ENCODE measurements at places on chromosomes 5 and 9. TPM values are rescaled to one million over a fixed set of nuclear protein-coding genes. Genes with fewer than 3 reads are reported as not detected.
A peak's percentile ranks its signal among the peaks of the same experiment; 100 is the strongest.

DNA sequence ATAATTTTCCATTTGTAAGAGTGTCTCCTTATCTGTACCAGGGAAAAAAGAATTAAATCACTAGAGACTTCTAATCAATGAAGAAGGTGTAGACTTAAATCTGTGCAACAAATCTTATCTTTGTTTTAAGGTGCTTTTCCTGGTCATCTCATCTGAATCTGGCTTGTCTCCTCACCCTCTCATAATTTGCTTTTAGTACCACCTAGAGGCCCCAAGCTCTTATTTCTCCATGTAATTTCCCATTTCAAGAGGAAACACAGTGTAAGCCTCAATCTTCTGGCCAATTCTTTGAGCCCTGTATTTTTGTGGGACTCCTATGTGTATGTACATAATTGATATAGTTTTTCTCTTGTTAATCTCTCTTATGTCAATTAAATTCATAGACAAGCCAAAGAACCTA, 1975.3 kb upstream of the CDH6 start:
- no peak for DNase-seq

DNA sequence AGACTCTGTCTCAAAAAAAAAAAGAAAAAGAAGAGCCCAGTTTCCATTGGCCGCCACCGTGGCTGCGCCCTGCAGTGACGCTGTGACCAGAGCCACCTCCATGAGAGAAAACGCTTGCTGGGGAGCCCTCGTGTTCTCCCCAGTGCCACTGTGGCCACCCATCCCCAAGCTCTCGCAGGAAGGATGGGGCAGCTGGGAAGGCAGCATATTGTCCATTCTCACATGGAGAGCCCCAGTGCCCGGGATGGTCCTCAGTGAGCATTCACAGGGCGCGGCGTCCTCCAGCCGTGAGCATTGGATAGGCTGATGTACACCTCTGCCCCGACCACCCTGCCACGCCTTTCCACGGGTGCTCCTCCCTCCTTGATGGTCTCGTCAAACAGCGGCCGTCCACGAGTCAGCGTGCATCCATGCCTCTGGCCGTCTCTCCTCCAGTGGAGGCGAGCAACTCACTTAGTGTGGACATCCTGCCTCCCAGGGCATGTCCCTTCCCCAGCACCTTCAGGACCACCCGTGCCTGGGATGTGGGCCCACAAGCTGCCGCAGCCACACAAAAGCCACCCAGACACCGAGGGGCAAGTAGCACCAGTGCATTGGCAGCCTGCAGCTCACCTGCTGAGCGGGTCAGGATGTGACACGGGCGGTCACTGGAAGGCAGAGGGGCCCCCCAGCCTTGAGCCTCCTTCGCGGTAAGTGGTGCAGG, 23.4 kb upstream of the SLC6A19 start:
- DNase-seq: no peak

- peak; percentile 67 for DNase-seq
Observed at GRCh38 chr9:4762886-4763541, 22.0 kb upstream of the AK3 start.

GRCh38 chr5:8471581-8471980, 602.6 kb downstream of the MTRR start:
- no peak for DNase-seq

Gene IFNB1
- not detected for total RNA-seq

DNA sequence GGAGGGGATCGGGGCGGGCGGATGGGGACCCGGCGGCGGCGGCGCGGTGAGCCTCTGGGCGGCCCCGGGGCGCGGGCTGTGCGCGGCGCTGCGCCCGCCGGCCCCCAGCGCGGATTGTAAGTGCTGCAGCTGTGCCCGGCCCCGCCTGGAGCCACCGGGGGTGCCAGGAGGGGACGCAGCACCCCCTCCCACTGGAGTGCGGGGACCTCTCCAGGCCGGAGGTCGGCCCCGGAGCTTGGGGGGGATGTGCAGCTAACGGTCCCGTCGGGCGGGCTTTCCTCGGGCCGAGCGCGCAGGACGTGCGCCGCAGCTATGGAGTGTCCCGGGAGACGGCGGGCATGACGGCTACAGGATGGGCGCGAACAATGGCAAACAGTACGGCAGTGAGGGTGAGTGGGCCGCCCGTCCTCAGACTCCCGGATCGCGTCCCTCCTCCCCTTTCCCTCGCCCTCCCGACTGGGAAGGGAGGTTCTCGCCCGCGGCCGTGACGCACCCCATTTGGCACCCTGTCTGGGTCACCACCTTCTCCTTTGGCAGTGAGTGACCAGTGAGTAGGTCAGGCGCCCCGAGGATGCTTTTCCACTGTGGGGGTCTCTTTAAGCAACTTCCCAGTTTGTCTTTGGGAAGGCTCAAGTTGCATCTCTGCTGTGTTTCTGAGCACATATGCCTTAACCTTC, 483 bp downstream of the FBXL7 start:
- DNase-seq: peak; percentile 81

DNA sequence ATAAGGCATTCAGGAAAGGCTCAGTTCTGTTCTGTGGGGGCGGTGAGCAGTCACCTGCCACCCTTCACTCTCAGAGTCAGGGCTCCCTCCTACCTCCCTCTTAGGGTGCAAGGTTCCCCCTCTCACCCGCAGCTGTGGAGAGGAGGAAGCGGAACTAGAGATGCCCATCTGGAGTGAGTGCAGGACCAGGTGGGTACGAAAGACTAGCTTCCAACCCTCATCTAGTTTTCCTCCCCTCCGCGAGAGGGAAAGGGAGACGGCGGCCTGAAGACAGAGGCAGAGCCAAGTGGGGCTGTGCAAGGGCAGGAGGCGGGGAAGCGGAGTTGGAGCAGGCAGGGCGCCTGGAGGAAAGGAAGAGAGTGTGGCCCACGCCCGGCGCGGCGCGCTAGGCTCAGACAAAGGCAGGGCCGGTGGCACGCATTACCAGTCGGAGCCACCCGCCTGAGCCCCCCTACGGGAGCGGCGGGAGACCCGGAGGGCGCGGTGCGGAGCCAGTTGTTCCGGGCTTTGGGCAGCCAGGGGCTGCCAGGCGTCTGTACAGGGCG, 7.3 kb downstream of the PRR7 start:
- DNase-seq: peak; percentile 79

Gene CAMK4
- 3.6 TPM for total RNA-seq

Gene IL4
- not detected for total RNA-seq

GRCh38 chr9:35714579-35715252, 17.3 kb downstream of the TLN1 start:
- peak; percentile 29 for DNase-seq

DNA sequence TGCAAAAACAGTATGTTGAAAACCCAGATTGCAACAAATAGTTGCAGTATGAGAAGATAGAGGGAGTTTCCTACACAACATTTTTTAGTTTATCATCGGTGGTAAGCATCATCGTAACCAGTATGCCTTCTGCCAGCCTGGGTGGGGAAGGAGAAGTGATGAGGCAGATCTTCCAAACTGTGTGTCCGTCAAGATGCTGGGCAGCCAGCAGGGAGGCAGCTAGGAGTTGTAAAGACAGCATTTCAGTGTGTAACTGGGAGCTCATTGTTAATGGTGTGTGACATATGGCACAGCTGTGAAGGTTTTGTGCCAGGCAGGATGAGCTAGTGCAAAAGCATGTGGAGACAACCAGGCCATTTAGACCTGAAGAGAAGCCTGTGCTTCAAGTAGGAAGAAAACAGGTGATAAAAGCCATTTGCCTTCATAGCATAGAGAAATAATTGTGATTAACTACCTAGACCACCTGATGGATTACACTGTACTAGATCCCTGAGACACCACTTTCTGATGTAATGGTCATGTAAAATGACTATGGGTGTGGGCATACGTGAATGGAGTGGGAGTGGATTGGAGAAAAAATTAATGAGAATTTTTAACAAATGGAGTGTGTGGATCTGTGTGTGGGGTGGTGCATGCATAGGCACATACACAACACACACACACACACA, 347.0 kb upstream of the ADAMTSL1 start:
- DNase-seq: no peak

Gene PPP3R2
- not detected for total RNA-seq

Gene GDA
- not detected for total RNA-seq

Gene GBA2
- 55.3 TPM for total RNA-seq

GRCh38 chr9:108860354-108860753, 1.7 kb upstream of the ACTL7A start:
- no peak for DNase-seq

DNA sequence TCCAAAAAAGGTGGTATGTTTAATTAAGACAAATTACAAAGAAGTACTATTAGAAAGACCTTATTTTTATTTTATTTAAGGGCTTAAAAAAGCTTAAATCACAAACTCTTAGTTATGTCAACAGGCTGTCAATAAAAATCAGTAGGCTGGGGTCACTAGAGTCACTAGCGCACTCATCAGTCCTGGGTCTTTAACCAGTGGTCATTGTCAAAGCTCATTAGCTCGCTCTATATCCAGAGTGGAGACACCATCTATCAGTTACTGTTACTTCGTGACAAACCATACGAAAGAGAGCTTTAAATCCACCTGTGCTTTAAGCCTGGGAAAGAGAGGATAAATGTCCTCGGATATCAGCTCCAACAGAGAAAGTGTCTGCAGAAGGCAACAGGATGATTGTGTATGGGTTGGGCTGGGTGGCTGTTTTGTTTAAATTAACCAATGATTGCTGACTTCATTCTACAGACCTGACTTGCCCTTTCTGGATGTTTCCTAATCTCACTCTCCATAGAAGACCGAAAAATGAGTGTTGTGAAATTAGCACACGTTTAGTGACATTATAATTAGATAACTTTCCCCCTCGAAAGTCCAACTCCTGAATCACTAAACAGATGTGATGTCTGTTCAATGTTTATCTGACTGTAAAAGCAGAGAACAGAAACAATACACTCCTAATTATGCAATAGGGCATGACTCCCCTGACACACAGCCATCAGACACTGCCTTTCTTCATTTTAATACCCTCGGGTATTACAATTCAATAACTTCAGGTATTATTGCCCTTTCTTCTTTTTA, 123.6 kb upstream of the TNPO1 start:
- DNase-seq: no peak

- no peak for DNase-seq
Observed at GRCh38 chr9:114432323-114433067, 44.7 kb upstream of the AKNA start.

Gene RPS14
- 3,111 TPM for total RNA-seq

Gene PFN3
- total RNA-seq: not detected

GRCh38 chr5:100889165-100889743, 13.8 kb downstream of the ST8SIA4 start:
- no peak for DNase-seq

- no peak for DNase-seq
Observed at GRCh38 chr9:27059907-27060306, 49.1 kb upstream of the TEK start.

DNA sequence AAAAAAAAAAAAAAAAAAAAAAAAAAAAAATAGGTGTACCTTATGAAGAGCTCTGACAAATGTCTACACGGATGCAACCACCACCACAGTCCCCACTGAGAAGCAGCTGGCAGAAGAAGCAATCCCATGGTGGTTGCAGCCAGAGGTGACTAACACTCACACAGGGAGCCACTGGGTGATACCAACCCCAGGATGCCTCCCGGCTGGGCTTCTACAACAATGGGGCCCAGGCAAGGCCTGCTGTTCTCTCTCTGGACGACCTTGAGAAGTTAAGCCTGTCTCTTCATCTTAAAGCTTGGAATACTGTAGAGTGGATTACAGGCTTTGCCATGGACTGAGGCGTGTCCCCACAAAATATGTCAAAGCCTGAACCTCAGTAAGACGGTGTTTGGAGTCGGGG, 104.1 kb downstream of the ROR2 start:
- no peak for DNase-seq

DNA sequence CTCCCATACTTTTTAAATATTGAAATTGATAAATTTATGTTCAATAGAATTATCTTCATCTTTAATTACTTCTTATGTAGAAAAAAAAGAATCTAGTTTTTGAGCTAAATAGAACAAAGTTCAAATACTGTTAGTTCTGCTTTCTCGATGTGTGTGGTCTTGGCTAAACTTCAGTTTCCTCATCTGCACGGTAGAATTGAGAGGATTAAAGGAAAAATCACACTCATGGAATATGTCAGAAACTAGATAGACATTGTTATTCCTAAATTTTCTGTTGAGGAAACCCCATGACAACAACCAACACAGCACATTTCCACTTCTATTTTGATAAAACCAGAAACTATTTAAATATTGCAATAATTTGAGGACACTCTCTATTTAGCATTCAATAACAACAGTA, 100.3 kb downstream of the MUSK start:
- no peak for DNase-seq

DNA sequence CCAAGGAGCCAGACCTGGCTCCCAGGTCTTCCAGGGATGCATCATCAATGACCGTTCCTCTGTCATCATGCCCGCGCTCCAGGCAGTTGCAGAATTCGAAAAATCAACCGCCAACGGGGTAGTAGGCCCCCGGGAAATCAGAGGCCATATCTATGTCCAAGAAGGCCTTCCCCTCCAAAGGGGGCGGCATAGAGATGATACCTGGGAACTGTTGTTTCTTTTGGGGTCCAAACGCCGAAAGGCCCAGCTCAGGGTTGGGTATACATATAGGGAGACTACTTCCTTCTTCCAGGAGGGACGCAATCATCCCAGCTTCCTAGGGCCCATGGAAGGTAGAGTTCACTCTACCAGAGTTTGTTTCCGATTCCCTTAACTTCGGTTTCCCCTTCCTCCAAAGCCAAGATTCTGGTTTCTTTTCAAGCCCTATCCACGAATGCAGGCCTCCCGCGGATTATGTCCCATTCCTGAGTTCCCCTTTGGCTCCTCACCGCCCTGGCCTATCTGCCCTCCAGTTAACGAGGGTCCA, 754 bp downstream of the DCAF12 start:
- DNase-seq: no peak

Gene KCNN2
- 5.3 TPM for total RNA-seq

- DNase-seq: no peak
Observed at GRCh38 chr5:176941951-176942350, 42.8 kb upstream of the HK3 start.

Gene SLC45A2
- not detected for total RNA-seq

Gene WDR38
- not detected for total RNA-seq

DNA sequence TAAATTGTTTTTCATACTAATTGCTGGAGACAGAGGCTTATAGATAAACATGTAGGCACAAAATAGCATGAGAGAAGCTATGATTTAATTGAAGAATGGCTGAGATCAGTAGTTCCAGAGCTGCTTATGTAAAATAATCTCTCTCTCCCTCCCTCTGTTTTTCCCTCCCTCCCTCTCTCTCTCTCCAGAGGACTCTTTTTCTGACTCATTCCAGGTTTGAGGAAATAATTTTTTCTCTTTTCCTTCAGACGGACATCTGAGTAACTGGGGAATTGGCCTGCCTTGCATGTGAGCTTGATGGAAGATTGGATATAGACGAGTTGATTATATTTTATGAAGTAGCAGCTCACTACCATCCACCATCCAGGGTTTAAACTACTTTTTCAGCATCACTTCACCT, 35.5 kb downstream of the KCTD16 start:
- DNase-seq: no peak

DNA sequence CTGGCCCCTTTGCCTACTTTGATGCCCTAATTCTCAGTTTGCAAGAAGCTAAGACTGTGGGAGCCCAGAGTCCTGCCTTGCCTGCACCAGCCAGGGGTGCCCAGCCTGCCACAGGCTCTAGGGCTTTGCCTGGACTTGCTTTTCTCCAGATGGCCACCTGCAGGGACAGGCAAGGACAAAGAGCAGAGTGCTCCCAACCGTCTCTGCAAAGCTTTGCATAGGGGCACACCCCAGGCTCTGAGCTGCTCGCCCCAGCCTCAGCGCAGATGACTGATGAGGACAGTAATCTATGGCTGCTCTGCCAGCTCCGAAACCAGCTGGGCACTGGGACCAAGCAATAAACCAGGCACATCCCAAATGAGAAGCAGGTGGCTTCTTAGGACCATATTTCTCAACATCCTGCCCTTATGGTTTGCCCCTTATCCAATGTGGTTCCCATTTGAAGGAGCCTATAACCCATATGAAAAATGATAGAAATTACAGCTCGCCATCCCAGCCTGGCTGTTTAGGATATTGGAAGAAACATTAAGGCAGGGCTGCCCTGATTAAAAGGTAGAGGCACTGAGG, 25.4 kb upstream of the TCF7 start:
- DNase-seq: no peak

Gene ESM1
- not detected for total RNA-seq
